RKO (cell line): ENCODE measurements at places on chromosomes 6 and 20.

DNA sequence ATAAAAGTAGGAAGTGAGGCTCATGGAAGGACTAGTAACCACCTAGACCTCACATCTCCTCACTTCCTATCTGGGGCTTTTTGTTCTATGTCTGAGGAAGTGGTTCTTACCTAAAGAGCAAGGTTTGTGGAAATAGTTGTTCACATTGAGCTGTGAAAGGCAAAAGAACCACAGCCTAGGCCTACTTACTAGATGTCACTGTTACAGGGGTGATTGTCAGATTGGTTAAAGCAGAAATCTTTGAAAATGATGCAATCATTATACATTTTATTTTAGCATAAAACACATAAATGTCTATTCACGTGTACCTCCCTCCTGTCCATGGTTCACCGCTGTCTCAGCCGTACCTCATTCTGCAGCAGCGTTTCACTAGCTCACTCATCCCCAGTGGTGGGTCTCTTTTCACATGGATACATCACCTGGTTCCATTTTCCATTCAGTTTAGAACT lies 268.8 kb downstream of the TMEM242 start:
- no peak for DNase-seq

DNA sequence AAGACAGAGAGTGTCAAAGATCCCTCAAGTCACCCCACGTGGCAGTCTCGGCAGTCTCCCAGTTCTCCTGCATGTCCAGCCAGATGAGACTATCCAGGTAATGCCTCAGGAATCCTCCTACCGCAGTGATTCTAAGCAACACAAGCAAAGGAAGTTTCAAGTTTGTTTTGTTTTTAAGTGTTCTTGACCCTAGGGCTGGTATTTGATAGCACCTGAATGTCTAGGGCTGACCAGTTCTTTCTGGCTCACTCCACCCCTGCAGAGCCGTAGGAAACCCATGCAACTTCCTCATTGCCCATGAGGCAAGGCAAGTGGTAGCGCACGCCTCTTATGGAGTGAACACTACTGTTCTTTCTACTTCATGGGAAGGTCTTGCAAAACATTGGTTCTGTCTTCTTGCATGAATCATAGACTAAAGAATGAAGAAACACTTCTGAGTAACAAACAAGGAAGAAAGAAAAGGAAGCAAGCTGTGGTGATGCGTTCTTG lies 24.8 kb upstream of the FOXQ1 start:
- peak; percentile 1 for DNase-seq

DNA sequence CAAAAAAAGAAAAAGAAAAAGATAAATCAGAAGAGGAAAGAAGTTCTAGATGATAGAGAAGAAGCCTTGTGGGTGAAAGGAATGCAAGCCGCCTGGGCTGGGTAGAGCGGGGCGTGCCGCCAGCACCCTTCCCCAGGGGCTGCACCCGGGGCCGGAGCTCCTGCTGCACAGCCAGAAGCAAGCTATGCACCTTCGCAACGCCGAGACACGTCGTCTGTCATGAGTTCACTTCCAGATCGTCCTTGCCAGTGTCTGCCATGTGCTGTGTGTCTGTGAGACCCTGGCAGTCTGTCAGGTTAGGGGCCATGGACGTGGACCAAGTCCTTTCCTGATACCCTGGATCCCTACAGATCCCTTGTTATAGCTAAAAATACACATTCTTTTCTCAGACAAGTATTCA lies 25.5 kb upstream of the ADRM1 start:
- DNase-seq: no peak

- DNase-seq: no peak
These were observed 194.6 kb downstream of the EPM2A start for GRCh38 chr6:145540741-145541140.

- DNase-seq: no peak
These were observed 148.7 kb downstream of the DOK5 start for GRCh38 chr20:54623991-54624569.

DNA sequence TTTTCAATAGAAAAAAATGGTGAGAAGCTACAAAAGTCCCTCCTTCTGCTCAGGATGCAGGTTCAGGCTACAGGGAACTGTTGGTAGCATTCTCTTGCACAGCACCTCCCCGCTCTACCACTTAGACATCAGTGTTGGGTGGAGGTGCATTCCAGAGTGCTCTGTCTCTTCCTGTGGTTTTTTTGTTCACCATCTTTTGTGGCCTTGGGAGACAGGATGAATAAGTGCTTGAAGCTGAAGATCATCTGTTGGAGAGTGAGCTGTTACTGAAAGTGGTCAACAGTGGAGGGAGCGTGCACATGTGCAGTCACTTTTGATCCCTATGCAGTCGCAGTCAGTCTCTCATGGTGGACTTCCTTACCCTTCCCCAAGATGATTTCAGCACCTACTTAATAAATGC lies 16.6 kb upstream of the BTBD3 start:
- no peak for DNase-seq

- DNase-seq: no peak
These were observed 10.8 kb downstream of the GPR31 start for GRCh38 chr6:167146977-167147376.

GRCh38 chr6:123434186-123434585 lies 202.6 kb downstream of the TRDN start:
- no peak for DNase-seq

DNA sequence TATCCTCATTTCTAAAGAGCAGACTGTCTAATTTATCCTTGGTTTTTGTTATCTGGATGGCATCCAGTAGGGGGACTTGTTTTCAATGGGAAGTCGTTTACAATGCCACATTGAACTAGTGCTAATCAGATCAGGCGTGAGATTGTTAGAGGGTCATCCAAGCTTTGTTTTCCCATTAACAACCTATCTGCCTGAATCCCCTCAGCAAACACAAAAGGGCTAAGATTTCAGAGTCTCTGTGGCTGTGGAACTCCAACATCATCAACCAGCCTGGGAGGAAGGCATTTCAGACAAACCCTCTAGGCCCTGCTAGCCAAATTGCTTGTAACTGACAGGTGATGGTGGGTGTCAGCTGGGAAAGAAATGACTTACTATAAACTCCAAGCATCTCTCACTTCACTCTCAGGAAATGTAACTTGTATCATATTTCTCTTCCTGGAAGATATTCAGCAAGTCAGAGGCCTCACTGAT lies 47.7 kb downstream of the COL19A1 start:
- DNase-seq: no peak

DNA sequence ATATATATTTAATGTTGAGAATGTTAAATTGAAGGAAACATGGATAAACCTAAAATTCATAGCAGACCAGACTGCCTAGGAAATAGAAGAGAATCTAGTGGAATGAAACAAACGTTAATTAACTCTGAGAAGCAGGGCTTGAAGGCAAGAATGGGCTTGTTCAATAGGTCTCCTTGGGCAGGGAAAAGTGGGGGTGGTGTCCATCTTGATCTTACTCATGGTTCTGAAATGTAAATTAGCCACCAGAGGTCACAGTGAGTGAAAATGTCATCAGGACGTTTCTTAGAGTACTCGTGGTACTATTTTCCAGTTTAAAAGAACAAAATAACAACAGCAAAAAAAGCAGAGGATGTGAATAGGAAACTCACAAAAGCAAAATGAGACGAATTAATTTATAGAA lies 66.8 kb upstream of the BTBD3 start:
- peak; percentile 8 for DNase-seq

DNA sequence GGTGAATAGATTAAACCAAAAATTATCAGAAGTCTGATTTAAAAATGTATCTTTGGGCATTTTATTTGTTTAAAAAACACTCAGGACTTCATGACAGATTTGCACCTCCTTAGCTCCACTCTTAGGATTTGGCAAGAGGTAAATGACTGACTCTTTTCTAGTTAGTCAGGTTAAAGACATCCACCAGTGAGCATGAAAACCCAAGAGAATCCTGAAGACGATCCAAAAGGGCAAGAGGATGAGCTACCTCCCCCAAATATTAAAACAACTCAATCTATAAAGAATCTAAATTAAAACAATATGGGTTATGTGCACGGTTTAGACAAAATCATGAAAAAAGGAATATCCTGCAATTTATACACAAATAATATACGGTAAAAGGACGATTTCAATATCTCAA lies 89.4 kb upstream of the OPRM1 start:
- DNase-seq: no peak

- peak; percentile 45 for DNase-seq
These were observed 224.3 kb upstream of the TSHZ2 start for GRCh38 chr20:52747845-52748284.

- DNase-seq: peak; percentile 91
These were observed 1.4 kb downstream of the GMPR start for GRCh38 chr6:16239798-16240123.

DNA sequence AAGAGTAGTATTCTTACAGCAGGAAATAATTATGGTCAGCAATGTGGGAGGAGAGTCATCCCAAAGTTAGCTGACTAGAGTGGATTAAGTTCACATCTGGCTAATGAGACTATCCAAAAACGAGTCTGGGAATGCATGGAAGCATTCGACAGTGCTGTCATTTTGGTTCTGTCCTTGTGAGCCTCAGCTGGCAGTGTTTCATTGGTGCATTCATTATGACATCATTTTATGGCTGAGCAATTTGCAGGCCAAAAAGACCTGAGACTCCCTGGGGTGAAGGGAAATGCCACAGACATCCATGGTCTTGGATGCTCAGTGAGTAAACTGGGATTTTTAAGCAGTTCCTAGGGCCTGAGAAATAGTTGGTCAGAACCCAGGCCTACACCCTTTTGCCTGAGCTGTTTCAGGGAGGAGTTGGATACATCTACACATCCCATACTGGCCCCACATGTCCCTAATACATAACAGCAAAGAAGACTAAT lies 196.4 kb upstream of the CCN2 start:
- peak; percentile 26 for DNase-seq

GRCh38 chr6:55676736-55677135 lies 97.7 kb upstream of the HMGCLL1 start:
- no peak for DNase-seq

DNA sequence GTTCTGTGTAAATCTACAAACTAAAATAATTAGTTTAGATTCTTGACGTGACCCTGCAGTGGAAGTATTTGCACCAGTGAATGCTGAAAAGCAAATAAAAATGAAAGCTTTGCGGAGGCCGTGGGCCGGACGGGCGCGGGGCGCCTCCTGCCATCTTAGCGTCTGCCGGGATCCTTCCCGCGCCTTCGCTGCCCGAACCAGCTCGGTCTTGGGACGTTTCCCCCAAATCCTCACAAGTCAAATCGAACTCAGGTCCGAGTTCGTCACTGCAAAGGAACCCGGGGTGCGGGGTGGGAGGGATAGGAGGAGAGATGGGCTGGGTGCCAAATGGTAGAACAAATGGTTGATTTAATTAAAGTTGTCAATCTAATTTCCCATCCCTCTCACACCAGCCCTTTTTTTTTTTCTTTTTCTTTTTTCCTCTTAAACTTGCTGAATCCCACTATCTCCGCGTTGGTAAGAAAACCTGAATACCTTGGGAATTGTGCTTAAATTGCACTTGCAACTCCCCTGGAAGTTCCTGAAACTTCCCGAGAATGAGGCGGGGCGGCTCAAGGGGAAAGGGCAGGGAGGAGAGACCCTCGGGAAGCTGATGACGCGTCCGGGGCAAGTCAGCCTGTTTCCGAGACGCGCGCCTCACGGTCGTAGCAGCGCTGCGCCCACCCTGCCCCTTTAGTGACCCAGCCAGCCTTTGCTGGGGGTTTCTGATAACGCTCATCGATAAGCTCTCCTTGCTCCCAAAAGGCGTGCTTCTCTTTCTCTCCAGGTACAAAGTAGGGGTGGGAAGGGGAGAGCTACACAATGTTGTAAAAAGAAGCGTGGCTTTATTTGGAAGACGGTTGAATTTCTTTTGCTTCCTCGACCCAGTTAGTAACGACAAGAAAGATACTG lies 1.8 kb downstream of the GJA1 start:
- DNase-seq: no peak

GRCh38 chr6:52385074-52385473 lies 23.1 kb downstream of the PAQR8 start:
- DNase-seq: no peak

- DNase-seq: no peak
These were observed 1.4 kb upstream of the RRBP1 start for GRCh38 chr20:17683218-17684076.

DNA sequence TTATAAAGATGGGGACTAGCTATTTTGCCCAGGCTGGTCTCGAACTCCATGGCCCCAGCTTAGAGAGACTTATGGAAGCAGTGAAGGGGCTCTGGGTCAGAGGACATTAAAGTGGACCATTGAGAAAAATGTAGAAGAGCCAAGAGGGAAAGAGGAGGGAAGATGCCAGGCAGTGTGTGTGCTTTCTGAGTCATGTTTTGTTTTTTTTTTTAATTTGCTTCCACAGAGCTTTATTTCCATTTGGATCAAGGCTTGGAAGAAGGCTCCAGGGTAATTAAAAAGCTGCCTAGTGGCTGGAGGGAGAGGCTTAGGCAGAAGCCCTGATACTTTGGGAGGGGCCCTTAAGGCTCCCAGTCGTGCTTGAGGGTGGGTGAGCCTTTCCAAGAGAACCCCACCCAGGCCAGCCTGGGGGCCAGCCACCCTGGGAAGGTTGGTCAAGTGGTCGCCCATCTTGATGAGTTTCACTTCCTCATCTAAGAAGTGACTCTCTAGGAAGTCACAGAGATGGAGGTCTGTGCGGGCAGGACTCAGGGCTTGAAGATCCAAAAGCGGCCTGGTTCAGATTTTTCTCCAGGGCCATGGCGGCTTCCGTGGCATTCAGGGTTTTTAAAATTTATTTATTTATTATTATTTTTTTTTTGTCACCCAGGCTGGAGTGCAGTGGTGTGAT lies 3.0 kb upstream of the ZNF335 start:
- DNase-seq: no peak

- DNase-seq: no peak
These were observed 135.1 kb downstream of the FAM83B start for GRCh38 chr6:54981647-54982046.

DNA sequence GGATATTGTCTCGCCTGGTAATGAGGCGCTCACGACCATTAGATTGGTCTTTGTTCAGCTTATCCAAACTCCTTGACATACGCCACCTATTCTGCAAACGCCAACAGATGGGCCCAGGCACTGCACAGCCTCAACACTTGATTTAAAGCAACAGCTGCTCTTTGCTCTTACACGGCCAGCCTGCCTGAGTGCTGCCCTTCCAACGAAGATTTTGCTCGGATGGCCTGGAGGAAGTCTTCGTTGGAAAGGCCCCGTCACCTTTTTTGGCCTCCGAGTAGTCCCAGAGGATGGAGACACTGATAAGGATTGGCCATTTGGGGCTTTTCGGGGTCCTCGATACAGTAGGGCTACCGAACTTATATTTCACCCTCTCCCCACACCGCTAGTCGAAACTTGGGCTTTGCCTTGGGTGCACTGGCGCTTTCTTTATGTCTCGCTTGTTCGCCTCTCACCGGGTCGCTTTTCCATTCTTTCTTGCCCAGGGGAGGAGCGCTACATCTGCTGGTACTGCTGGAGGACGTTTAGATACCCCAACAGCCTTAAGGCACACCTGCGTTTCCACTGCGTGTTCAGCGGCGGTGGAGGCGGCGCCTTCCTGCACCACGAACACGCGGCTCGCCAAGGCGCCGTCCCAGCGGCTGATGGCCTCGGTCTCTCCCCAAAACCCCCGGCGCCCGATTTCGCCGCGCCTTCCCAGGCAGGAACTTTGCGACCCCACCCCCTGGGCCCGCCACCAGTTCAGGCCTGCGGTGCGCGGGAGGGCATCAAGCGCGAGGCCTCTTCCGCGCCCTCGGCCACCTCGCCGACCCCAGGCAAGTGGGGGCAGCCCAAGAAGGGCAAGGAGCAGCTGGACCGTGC lies 6.1 kb downstream of the PRDM13 start:
- no peak for DNase-seq

- DNase-seq: no peak
These were observed 150.5 kb downstream of the DNAH8 start for GRCh38 chr6:38865521-38866174.

GRCh38 chr6:19362396-19362795 lies 474.8 kb upstream of the ID4 start:
- no peak for DNase-seq

- DNase-seq: no peak
These were observed 27.6 kb downstream of the SYNJ2 start for GRCh38 chr6:158009114-158009891.
